Mammary epithelial cell (primary cell): ENCODE measurements at places on chromosomes 2 and 18.

DNA sequence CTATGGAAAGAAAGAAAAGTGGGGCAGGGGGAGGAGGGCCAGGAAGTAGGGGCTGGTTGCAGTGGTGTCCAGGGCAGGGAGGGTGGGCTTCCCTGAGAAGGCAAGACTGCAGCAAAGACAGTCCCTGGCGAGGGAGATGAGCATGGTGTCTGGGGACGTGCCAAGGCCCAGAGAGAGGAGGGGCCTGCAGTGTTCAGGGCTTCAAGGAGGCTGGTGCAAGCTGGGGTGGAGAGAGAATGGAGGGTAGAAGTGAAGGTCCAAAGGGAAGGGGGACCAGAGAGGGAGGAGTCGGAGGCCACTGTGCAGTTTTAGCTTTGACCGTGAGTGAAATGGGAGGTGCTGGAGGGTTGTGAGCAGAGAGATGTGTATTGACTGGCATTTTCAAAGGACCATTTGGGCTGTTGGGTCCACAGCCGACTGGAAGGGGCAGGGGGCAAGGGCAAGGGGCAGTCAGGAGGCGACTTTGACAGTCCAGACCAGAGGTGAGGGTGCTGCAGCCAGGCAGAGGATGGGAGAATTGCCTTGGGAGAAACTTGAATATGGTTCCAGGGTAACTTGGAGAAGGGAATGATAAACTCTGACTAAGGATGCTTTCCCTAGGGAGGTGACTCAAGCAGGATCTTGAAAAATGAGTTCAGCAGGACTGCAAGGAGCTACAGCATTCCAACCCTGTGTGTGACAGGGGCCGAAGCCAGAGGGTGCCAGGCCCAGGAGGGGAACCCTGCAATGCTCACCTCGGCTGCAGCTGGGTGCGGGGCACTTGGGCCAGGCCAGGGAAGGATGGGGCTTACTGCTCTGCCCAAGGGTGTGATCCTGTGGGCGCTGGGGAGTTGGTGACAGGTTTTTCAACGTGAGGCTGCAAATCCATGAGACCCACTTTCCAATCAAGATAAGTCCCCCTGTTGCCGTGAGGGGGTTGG lies 177.1 kb upstream of the HAAO start:
- peak; percentile 76 for DNase-seq

- DNase-seq, result peak; percentile 92
Observed at GRCh38 chr2:172436889-172437288, 9.5 kb downstream of the ITGA6 start.

DNA sequence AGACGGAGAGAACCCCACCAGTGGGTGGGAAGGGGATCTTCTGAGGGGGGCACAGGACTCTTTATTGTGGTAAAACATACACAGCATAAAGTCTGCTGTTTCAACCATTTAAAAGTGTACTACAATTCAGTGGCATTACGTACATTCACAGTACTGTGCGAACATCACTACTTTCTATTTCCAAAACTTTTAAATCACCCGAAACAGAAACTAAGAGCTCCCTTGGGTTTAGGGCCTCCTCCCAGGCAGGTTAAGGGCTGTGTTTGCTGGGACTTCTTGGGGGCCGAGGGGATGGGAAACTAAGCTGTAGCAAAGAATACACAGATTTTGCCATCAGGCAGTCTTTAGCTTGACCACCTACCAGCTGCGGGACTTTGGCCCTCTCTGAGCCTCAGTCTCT lies 242.0 kb downstream of the HAUS1 start:
- no peak for DNase-seq

DNA sequence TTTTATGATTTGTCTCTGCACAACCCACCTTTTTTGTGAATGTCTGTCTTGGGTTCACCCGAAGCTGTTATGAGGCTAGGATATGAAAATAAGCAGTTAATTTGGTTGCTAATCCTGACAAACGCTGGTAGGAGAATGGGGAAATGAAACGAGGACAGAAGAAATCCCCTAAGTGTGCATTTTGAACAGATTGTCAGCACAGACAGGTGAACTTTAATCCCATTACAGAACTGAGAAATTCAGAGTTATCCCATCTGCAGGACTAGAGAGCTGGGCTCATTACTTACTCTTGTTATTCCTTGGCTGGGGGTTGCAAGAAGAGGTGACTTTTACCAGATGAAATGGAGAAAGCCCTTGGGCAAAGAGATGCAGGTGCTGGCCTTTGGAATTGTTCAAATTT lies 123.3 kb upstream of the NYAP2 start:
- DNase-seq, result no peak

DNA sequence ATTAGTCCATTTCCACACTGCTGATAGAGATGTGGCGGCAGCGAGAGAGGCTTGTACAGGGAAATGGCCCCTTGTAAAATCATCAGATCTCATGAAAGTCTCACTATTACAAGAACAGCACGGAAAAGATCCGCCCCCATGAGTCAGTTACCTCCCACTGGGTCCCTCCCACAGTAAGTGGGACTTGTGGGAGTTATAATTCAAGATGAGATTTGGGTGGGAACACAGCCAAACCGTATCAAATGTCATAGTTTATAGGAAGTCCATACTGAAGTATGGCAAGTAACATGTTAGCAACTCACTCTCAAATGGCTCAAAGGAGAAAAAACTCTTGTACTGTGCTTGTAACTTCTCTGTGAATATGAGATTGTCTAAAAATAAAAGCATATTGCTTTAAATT lies 56.1 kb downstream of the FARP2 start:
- no peak for DNase-seq

- DNase-seq, result peak; percentile 44
Observed at GRCh38 chr18:13570856-13571495, 155.4 kb downstream of the FAM210A start.

DNA sequence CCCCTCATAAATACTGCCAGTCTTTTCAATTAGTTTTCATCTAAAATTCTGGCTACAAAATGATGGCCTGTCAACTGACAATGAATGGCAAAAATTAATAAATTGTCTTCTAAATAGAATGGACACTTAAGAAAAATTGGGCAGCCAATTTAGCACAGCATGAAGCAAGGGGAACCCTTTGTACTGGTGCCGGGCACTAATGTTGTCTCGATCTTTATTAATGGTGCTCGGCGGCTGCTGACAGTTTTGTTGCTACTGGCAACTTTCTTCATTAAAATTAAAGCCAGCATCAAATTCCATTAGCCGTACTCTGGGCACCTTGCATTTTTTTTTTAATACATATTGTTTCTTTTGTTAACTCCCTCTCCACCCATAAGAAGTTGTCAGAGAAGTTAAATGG lies 309.3 kb downstream of the GBX2 start:
- DNase-seq, result no peak

DNA sequence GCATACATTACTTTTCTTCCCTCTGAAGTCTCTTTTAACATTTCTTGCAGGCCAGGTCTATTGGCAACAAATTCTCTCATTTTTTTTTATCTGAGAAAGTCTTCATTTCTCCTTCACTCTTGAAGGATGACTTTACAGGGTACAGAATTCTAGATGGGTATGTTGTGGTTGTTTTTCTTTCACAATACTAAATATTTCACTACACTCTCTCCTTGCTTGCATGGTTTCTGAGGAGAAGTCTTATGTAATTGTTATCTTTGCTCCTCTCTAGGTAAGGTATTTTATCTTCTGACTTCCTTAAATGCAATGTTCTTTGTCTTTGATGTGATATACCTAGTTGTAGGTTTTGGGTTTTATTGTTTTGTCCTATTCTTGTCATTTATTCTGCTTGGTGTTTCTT lies 371.1 kb downstream of the FIGN start:
- no peak for DNase-seq

- no peak for DNase-seq
Observed at GRCh38 chr2:85340034-85340892, 12.5 kb upstream of the TGOLN2 start.

DNA sequence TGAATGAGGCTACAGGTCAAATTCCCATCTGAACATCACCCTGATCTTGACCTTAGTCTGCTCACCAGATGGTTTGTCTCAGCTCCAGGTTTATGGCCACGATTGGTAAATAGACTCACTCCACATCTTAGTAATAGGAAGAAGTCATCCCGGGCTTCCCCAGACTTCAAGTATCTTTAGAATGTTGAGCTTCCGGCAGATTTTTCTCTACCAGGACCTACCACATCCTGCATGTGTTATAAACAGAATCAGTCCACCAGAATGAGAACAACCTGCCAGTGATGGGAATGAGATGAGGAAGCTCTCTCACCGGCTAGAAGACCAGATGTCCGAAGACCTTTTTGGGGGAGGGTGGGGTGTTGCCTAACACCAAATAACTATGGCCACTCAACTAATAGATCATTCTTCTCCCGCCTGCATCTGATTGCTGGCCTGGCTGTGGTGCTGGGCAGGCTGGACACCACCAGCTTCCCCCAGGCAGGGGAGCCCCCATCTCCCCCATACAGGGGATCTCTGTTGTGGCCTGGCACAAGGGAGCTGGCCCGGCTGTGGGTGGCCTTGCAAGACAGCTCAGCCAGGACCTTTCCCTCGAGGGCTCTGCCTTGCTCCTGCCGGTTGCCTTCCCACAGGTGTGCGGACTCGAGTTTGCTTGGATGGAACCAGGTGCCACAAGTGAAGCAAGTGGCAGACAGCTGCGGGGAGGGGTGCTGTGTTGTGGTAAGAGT lies 88.5 kb downstream of the SH3RF3 start:
- DNase-seq, result peak; percentile 47

DNA sequence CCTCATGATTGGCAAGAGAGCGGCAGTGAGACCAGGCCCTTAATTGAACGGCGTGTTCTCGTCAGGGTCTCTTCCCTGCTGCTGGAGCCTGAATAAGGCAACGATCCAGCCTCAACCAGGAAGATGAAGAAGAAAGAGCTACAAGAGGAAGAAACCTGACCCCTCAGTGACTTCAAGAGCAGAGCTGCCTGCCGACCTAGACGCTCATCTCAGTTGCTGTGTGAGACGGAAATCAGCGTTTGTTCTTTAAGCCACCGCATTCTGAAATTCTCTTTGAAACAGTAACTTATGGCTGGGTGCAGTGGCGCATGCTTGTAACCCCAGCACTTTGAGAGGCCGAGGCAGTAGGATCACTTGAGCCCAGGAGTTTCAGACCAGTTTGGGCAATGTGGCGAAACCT lies 29.6 kb upstream of the KCNG3 start:
- no peak for DNase-seq

DNA sequence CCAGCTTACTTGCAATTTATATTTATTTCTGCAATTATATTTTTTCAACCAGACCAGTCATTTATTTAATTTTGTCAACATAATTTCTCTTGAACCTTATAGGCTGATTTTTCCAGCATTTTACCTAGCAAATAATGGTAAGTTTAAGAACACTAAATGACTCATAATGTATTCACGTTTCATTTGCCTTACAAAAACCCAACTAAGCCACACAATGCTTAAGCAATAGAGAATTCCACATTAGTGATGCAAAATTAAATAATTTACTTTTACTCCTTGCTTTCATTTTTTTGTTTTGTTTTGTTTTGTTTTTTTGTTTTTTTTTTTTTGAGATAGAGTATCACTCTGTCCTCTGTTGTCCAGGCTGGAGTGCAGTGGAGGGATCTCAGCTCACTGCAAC lies 110.4 kb upstream of the VRK2 start:
- DNase-seq, result peak; percentile 23

GRCh38 chr2:45647986-45648520 lies 3.4 kb upstream of the PRKCE start:
- DNase-seq, result no peak

- no peak for DNase-seq
Observed at GRCh38 chr2:136408795-136409194, 290.8 kb upstream of the CXCR4 start.

GRCh38 chr2:180676520-180677025 lies 303.8 kb upstream of the UBE2E3 start:
- no peak for DNase-seq

GRCh38 chr2:200119236-200119635 lies 163.9 kb downstream of the MAIP1 start:
- DNase-seq, result no peak

DNA sequence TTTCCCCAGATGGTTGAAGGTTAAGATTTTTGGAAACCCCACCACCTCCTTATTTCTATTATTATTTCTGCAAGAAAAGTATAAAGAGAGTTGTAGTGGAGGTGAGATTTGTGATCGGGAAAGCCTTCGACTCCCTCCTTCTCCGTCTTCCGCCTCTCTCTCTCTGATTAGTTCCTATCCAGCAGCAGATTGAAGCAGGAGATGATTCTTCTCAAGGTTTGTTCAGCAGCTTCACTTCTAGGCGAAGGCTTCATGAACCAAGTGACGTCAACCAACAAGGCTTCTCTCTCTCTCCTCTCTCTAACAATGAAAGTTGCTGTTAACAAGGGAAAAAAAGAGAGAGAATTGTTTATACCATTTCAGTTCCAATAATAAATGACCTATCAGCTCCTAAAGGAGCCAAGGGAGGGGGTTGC lies at the start of gene BAZ2B:
BAZ2B (minus strand) TSS at position 263 of the 416 bp plus-strand sequence. CDS start 137,829 bp downstream, outside the sequence.
- peak; percentile 83 for DNase-seq

- DNase-seq, result no peak
Observed at GRCh38 chr2:110950281-110950680, 170.4 kb upstream of the BCL2L11 start.

DNA sequence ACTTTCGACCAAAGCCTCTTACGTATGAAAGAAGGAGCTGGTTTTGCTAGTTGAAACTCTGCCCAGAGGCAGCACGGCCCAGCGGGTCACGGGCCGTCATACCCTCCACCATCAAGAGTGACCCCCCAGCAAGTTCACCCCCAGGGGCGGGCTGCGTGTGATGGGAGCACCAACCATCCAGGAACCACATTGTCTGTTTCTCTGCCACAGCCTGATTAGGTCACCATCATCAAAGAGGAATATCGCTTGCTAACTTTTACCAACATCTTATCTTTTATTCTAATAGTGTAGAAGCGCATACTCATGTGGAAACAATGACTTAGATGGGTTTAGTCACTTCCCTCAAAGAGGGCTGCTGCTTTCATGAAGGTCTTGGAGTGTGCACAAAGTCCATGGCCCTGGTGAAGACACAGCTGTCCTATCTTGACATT lies 116.6 kb upstream of the SMIM21 start:
- no peak for DNase-seq

DNA sequence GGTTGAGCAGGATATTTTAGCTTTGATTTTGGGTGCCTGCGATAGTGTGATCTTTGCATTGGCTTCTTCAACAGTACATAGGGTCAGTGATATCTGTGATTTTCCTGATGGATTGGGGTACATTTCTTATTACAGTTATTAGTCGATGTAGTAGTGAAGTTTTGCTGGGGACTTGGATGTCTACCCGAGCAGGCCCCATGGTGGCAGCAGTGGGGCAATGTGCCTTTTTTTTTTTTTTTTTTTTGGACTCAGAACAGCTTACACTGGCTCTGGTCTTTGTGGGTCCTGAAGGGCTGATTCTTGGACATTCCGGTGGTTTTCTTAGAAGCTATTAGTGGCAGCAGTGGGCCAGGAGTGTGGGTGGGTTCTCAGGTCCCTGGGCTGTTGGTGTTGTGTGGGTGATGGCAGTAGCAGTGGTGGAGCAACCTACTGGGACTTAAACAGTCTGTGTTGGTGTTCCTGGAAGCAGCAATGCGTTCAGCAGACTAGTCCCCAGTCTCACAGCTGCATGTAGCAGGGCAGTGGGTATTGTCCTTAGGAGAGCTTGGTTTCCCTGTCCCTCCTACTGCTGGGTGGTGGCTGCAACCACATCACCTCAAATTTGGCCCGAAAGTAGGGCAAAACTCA lies 53.7 kb upstream of the SLC4A10 start:
- DNase-seq, result no peak
